ENCODE measurements at places on chromosomes 16 and 17.

- DNase-seq: no peak
Observed at GRCh38 chr17:9929871-9930270, 24.8 kb upstream of the RCVRN start.

DNA sequence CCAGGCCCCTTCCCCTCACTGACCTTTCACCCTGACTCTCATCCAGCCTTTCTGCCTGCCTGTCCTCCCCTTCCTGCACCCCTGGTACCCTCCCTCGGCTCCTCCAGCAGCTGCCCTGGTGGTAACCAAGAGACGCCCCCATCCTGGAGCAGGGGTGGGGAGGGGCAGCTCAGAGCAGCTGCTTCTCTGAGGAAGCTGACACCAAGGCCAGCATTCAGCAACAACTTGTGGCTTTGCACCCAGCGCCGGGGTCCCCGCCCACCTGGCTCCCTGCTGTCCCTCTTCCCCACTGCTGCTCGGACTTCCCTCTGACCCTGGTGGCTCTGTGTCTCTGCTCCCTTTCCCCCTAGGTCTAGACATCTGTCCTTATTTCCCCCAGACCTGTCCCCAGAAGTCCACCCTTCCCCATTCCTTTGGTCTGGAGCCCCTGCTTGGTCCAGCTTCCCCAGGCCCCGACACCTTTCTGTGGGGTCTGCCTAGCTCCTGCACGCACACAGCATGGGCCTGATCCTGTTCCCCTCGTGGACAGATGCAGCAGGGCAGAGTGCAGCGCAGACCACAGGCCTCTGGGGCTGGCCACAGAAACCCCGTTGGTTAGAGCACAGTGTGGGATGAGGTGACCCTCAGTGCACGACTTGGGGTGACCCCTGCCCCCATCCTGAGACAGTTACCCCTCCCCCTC lies 1.2 kb upstream of the ATP2A1 start:
- DNase-seq: no peak

DNA sequence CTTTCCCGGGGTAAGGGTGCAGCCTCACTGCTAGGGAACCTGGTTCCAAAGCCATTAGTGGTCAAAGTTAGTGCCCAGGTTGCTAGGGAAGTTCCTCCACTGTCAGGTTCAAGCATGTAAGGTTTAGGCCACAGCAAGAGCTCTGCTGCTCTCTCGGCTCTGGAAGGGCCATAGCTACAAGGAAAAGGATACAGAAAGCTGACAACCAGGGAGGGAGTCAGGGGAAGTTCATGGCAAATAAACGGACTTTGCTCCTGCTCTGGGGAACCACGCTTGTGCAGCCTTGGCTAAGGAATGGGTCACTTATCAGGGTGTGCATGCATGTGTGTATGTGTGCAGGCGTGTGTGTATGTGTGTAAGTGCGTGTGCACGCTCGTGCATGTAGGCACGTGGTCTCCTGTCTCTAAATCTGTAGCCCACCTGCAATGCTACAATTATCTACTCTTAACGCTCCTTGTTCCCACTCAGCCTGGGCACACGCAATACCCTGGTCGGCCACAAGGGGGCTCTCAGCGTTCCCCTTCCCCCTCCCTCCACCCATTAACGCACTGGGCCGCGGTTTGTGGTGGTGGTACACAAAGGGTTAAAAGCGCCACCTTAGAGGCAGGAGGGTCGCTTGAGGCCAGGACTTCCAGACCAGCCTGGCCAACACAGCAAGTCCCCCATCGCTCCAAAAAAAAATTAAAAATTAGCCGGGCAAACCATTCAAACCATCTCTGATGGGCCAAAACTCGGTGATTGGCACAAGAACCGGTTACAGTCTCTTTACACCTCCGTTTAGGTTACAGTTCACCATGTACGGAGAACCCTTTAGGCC lies 48.4 kb upstream of the KDM8 start:
- peak; percentile 72 for DNase-seq

DNA sequence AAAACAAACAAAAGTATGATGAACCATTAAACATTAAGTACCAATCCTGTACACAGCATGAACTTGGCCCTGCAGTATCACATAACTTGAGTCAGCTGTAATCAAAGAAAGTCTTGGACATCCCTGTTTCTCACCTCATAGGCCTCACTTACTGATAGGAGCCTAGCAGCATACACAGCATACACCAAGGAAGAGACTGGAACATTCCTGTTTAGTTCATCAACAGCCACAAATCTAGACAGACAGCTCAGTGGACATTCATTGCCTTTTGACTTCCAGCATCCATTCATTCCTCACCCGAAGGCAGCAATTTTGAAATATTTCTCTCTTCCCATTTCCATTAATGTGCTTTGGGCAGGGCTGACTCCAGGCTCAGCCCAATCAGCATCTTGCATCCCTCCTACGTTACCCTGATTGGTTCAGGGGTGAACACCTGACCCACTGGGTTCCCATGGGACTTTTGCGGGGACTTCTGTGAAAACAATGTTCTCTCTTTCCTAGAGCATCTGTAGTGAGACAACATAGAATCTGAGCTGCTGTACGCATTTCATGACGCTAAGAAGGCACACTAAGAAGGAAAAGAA lies 336.7 kb upstream of the ZFHX3 start:
- DNase-seq: no peak

DNA sequence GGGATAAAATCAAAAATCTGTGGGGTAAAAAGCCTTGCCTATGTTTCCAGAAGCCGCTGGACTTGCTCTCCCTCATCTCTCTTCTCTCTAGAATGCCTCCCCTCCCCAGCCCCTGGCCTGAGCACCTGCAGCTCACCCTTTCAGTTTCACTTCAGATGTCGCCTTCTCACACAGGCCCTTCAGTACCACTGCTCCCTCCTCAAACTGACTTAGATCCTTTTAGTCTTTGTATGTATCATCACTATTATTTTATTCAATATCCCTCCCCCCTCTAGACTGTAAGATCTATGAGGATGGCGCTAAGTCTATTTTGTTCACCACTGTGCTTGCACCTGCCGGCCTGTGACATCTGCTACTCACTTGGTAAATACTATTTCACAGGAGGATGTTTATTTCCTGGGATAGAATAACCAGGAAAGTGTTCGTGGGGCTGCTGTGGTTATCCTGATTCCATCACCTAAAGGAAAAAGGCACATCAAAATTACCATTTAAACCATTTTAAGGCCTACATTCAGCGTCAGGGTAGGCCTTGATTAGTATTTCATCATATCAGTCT lies 122.3 kb downstream of the MRTFB start:
- DNase-seq: no peak

DNA sequence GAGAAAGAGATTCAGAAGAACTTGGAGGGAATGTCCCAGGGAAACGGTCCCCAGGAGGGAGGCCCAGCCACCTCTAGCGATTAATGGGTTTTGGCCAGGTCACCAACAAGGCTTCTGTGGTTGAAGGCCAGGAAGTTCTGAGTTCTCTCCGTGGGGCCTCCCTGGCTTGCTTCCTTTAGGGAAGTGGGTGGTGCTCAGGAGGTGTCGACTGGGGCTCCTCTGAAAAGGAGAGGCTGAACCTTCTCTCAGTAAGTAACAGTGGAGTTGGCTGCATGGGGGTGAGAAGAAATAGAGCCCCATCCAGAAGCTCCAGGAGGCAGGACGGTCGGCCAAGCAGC lies 77.1 kb upstream of the GSE1 start:
- no peak for DNase-seq

- no peak for DNase-seq
Observed at GRCh38 chr17:81524865-81525159, 3.4 kb upstream of the FSCN2 start.

DNA sequence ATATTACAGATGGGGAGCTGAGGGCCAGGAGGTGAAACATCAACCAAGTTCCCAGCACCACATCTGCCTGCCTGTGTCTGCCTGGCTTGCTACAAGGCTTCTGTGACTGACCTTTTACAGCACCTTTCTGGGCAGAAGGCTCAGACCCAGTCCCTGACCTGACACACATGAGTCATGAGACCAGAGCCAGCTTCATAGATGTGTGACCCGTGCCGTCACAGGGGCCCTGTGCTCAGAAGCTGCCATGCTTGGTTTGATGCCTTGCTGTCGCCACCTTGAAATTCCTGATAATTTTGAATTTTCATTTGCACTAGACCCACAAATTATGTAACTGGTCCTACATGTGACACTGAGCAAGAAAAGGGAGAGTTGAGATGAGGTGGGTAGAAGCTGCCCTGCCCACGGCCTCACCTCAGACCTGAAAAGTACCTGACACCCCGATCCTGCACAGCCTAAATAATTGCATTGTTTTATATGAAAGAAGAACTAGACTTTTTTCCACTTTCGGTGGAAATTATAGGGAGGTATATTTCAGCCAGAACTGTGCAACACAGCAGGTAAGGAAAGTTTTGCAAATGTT lies 13.3 kb upstream of the PECAM1 start:
- DNase-seq: no peak

DNA sequence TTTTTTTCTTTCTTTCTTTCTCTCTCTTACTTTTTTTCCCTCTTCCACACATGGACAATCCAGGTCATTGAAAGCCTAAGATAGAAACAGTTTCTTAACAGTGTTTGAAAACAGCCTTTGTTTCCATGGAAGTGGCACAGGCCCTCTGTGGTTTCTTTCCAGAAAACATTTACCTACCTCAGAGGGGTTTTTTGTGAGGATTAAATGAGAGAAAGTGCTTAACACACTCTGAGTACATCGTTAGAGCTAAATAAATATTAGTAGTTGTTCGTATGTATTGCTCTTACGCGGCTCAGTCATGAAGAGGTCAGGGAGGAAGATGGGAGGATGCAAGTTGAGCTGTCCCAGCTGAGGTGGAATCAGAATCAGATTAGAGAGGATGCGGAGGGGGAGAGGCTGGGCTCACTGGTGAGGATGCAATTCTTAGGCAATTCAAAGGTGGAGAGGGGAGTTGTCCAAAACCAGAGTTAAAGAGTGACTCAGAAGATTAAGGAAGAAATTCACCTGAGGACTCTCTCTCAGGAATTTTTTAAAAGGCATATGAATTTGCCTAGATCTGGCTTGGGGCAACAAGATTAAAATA lies 345.4 kb downstream of the PMP22 start:
- no peak for DNase-seq

DNA sequence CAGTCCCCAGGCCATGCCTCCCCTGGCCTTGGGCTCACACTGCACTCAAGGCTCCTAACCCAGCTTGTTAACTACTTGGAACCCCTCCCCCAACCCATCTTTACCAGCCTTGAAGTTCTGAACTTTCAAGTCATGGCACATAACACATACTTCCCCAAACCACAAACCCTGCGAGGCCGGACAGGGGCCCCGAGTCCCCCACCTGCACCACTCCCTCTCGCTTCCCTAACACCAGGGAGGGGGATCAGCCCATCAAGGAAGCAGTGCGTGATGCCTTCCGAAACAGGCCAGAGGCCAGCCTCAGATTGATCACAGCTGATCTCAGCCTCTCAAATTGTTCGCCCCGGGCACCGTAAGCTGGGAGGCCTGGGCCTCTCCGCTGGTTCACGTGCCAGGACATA lies 3.0 kb upstream of the NLRC3 start:
- no peak for DNase-seq

GRCh38 chr16:11205754-11206581 lies 50.0 kb downstream of the SOCS1 start:
- DNase-seq: no peak

- DNase-seq: peak; percentile 75
Observed at GRCh38 chr17:48457080-48457836, 27.2 kb upstream of the SKAP1 start.

- DNase-seq: peak; percentile 39
Observed at GRCh38 chr17:63698381-63698885, 1.5 kb downstream of the LIMD2 start.

DNA sequence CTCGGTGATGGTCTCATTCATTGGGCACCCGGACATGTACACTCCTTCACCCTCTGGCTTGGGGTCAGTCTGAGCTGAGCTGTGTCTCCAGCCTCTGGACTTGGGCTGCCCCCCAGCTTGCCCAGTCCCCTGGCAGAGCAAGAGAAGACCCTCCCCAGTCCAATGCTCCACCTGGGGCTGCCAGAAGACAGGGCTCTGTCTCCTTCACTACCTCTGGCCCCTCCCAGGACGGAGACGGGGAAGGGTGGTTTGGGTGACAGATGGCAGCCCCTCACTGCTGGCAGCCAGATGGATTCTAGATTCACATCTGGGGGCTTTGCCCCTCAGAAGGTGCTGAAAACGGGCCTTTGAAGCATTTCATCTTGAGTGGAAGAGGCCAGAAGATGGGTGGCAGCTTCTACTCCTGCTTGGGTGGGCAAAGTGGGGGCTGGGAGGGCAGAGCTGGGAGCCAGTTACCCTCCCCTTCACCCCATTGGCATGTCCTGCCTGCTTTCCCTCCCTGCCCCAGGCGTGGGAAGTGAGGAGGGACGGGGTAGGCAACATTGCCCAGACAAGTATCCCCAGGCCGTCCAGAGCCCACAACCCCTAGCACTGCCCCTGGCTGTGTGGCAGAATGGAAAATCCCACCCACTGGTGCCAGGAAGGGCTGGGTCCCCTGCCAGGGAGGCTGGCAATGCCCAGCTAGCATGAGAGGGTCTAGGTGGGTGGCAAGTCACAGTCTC lies 13.9 kb downstream of the NGFR start:
- no peak for DNase-seq

DNA sequence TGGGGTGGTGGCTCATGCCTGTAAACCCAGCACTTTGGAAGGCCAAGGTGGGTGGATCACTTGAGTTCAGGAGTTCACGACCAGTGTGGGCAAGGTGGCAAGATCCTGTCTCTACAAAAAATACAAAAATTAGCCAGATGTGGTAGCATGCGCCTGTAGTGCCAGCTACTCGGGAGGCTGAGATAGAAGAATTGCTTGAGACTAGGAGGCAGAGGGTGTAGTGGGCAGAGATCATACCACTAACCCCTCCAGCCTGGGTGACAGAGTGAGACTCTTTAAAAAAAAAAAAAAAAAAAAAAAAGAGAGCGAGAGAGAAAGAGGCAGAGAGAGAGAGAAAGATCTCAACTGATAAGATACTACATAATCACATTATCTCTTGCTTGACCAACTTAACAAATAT lies 45.9 kb downstream of the KANSL1 start:
- no peak for DNase-seq

DNA sequence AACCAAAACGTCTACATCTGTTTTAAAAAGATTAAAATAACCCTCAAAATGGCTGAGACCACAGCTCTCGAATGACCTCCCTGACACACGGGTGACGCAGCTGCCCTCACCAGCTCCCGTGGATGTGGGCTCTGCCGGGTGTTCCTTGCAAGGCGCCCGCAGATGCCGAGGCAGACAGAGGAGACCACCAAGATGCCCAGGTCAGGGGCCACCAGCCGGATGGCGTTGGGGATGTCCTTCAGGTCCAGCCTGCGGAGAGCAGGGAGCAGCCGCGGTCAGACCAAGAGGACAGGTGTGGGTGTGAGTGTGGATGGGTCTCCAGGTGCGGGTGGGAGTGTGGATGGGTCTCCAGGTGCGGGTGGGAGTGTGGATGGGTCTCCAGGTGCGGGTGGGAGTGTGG lies 35.1 kb downstream of the CTU2 start:
- DNase-seq: no peak

- DNase-seq: no peak
Observed at GRCh38 chr16:53780051-53780450, 76.1 kb downstream of the FTO start.

GRCh38 chr17:44610331-44610730 lies 45.9 kb upstream of the MEIOC start:
- no peak for DNase-seq

All from activated CD4-positive, alpha-beta T cell treated with anti-CD3 and anti-CD28 coated beads, Interleukin-2, amount 50 U/mL, for 1 hour (primary cell).